ENCODE measurements at places on chromosomes 5 and 9.
A peak's percentile ranks its signal among the peaks of the same experiment; 100 is the strongest.

DNA sequence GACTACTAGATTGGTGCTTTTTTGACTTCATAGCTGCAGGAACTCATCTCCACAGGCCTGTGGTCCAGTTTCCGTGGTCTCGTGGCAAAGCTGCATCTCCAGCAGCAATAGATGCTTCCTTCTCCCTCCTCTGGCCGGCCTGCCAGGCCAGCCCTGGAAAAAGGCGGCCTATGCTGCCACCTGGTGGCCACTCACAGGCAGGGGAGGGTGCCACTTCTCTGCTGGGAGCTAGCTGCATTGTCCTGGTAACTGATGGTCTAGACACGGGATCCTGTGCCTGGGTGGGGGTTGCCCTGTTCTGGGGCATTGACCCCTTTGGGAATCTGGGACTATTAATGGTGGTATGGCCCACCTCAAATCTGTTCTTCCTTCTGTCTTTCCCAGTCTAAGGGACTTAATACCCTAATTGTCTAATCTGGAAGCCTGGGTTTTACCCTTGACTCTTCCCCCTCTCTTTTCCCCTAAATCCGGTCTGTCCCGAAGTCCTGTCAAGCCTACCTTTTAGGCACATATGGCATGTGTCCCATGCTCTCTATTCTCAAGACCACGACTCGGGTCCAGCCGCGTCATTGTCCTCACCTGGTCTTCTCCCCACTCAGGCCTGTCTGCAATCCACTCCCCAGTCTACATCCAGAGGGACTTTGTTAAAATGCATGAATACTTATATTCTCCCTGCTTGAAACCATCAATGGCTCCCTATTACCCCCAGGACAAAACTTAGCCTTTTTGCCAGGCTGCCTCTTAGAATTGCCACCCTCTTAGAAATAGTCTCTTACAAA lies 20.1 kb upstream of the PTGS1 start:
- no peak for DNase-seq

- no peak for DNase-seq
These were observed 183.9 kb downstream of the C9orf50 start for GRCh38 chr9:129436751-129437625.

- no peak for DNase-seq
These were observed 165.9 kb downstream of the ICE1 start for GRCh38 chr5:5588386-5588785.

- peak; percentile 57 for DNase-seq
These were observed 28.2 kb downstream of the SLC6A7 start for GRCh38 chr5:150217873-150218692.

DNA sequence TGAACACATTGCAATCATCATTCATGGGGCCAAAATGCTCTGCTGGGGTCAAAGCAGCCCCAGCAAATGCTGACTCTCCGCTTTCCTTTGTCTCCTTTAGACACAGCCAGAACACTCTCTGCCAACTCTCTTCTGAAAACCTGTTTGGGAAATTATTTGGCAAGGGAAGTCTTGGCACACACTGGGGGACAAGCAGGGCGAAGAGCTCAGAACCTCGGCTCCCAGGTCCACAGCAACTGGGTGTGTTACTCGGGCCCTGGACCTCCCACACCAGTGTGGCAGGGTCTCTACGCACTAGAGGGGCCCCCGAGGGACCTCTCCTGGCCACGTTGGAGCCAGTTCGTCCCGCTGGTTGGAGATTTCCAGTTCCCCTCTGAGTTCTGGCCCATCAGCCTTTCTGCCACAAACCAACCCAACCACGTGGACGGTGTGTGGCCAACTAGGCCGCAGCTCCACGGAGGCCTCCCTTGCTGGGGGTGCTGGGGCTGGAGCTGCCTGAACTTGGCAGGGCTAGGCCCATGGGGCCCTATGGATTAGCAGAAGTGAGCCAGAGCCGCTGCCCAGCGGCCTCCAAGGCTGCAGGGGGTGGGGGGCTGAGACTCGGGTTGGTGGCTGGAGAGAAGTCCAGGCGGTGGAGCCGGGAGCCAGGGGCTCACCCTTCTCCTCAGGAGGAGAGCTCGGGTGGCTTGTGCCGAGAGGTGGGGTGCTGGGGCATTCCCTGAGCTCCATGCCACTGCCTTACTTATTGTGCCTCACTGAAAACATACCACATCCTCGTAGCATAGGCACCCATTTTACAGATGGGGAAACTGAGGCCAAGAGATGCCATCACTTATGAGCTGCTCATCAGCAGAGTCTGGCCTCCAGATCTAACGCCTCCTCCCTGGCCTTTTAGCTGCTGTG lies 46.8 kb upstream of the RNU6ATAC start:
- no peak for DNase-seq

All from non-pigmented ciliary epithelial cell (primary cell).